Activated naive CD4-positive, alpha-beta T cell (primary cell): ENCODE measurements at places on chromosomes 12 and 14.

GRCh38 chr12:65656156-65656882 is 168.0 kb upstream of the HMGA2 start:
- no peak for DNase-seq

DNA sequence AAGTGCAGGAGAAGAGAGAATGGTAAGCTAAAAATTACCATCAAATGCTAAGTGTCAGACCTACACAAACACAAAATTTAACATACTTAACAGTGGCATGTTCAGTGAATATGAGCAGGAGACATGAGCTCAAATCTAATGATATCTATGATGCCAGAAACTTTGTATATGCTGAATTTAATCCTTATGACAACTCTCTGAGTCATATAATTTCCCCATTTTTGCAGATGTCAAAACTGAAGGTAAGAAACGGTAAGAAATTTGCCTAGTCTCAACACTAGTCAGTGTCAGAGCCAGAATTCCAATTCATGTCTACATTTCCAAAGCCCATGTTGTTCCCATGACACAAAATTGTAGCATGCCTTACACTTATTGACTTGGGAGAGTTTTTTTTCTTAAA is 375.8 kb downstream of the APAF1 start:
- no peak for DNase-seq

- DNase-seq, result no peak
These were observed 21.4 kb upstream of the CEP170B start for GRCh38 chr14:104843442-104844305.

DNA sequence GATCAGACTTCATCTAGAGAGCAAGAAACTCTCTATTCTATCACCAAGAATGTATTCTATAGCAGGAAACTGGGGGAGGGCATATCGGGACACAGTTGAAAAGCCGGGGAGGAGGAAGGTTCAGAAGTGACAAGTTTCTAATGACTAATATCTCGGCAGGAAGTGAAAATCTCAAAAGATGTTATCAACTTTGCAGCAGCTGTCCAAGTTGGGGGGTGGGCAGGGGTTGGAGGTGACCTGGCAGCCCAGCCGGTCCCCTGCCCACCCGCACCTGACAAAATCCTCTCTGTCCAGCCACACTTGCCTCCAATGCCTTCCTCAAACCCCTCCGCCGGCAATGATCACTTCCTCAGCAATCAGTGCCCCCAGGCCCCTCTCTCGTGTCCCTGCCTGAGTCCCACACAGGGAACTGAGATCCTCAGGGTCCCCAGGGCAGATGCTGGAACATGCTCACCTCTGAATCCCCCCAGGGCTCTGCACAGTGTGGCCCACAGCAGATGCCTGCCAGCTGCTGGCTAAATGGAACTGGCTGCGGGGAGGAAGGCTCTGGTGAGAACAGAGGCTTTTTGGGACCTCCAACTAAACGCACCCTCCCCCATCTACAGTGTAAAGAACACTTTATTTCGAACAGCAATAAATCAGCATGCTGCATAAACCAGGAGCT is 43.9 kb downstream of the CCDC88C start:
- DNase-seq, result no peak

DNA sequence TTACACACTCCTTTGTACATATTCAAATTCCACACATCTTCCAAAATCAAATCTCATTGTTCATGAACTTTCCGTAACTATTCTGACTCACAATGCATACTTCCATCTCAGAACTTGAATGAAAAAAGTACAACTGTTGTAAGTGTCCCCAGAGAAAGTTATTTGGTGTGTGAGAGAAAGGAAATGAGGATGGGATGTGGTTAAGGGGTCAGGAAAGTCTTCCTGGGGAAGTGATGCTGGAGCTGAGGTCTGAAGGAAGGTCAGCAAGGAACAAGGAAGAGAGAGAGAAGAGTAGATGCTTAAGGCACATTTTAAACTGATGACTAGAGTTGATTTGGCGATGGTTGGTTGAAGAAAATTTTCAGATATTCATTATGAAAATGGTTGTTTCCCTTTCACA is 340.0 kb upstream of the STXBP6 start:
- DNase-seq, result no peak

- DNase-seq, result no peak
These were observed 16.1 kb upstream of the RPLP0 start for GRCh38 chr12:120216742-120217605.

DNA sequence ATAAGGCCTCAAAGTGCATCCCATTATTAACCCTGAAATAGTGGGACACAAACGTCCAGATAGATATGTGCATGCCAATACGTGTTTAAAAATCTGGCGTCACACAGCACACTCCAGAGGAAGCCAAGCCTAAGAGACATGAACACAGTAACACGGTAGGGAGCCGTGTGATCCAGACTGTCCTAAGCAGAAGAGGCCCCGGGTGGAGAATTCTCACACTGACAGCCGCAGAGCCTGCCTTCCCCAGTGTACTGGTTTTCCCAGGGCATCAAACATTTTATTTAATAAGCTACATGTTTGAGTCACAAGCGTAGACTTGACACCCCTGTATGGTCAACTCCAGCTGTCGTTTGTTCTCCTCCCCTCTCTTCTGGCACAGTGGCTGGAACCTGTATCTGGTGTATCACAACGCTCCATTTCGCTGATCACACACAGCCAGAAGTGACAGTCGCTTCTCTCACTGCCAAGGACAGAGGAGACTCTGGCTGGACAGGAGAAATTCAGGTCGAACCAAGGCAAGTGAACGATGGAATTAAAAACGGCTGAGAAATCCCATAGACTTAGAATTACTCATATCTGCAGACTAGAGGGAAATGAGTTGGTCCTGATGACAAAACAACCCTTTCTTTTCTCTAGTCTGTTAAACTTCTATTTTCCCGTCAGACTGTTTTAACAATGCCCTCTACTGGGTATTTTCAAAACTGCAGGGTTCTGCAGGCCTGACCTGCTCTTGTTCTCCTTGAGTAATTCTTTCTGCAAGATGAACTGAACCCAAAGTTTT is 359.9 kb downstream of the RGS6 start:
- no peak for DNase-seq

GRCh38 chr12:55748230-55748993 is 5.5 kb downstream of the GDF11 start:
- no peak for DNase-seq

GRCh38 chr14:77580964-77581505 is 35.4 kb downstream of the SPTLC2 start:
- no peak for DNase-seq
